Choroid plexus epithelial cell (primary cell): ENCODE measurements at places on chromosomes 4 and X.

GRCh38 chr4:34732176-34732950 lies 1512.0 kb downstream of the ARAP2 start:
- peak; percentile 3 for DNase-seq

GRCh38 chr4:156705311-156705710 lies 266.3 kb downstream of the PDGFC start:
- peak; percentile 18 for DNase-seq

- DNase-seq = no peak
These were observed 69.6 kb downstream of the KIT start for GRCh38 chr4:54727346-54727745.

GRCh38 chrX:45745479-45745878 lies 544.8 kb upstream of the DIPK2B start:
- peak; percentile 29 for DNase-seq

DNA sequence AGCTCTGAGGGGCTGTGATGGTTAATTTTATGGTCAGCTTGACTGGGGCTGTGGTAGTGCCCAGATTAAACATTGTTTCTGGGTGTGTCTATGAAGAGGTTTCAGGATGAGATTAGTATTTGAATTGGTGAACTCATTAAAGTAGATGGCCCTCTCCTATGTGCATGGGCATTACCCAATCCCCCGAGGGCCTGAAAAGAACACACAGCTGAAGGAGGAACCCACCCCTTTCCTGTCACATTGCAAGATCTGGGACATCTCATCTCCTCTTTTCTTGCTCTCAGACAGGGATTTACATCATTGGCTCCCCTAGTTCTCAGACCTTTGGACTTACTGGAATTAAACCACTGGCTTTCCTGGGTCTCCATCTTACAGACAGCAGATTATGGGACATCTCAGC lies 29.4 kb upstream of the NDP start:
- no peak for DNase-seq

DNA sequence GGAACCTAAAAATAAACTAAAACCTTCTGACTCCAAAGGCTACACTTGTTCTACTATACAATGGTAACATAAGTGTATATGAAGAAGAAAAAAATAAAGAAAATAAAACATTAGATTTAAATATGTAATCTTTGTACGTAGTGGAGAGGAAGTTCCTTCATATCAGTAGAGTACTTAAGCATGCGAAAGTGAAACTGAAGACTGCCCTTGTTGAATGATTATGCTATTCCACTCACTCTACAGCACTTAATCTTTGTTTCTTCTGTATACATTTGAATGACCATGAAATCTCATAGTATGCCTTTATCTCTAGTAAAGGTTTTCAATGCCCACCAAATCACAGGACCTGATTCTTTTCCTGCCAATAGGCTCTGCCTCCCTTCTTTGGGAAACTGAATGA lies 78.9 kb downstream of the NDST3 start:
- DNase-seq = peak; percentile 18

GRCh38 chr4:177492022-177492421 lies 49.8 kb upstream of the AGA start:
- DNase-seq = no peak

- no peak for DNase-seq
These were observed 2.0 kb downstream of the MID1IP1 start for GRCh38 chrX:38803243-38803587.

DNA sequence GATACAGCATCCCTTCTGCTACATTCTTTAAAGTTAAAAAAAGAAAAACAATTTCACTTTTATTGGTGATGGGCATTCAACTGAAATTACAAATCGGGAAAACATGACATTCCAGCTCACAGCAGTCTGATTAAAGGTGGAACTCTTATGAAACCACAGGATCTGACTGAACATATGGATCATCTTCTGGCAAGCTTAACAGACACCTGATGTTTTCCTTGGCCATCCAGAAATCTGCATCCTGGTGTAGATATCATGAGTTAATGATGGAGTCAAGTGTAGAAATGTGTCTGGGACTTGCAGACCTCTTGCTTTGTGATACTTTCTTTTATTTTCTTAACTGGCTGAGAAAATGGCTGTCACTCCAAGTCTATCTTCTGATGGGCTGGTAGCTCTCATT lies 167.9 kb downstream of the CBR4 start:
- DNase-seq = no peak

DNA sequence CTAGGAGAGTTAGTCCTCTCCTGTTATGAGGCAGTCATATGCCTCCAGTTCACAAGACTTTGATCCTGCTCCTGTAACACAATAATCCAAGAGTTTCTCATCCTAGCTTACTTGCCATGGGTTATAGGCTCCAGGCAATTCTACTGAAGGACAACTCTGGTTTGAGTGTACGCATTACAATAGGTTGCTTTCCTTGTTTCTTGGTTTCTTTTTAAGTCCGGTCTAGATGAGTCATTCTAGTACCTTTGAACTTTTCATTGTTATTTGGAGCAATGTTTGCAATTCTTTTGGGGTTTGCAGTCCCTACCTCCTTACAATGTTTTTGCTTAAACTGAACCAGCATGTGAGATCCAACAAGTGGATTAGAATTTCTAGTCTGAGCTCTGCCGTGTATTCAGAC lies 109.1 kb downstream of the ANAPC4 start:
- DNase-seq = peak; percentile 35

GRCh38 chr4:6417516-6418050 lies 54.8 kb downstream of the PPP2R2C start:
- no peak for DNase-seq
